ENCODE measurements at places on chromosomes 16 and 17. TPM values are rescaled to one million over a fixed set of nuclear protein-coding genes. Genes with fewer than 3 reads are reported as not detected.

DNA sequence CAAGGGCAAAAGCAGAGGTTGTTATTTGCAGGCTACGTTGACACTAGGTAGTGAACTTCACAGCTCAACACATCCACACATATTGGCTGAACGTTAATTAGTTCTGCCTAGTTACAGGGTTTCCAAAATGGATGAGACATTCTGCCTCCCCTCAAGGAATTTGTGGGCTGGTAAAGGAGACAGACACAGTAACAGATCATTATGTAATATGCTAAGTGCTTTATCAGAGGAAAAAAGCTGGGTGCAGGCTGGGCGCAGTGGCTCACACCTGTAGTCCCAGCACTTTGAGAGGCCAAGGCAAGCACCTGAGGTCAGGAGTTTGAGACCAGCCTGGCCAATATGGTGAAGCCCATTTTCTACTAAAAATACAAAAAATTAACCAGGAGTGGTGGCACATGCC, 26.2 kb downstream of the BMERB1 start:
- no peak for DNase-seq

DNA sequence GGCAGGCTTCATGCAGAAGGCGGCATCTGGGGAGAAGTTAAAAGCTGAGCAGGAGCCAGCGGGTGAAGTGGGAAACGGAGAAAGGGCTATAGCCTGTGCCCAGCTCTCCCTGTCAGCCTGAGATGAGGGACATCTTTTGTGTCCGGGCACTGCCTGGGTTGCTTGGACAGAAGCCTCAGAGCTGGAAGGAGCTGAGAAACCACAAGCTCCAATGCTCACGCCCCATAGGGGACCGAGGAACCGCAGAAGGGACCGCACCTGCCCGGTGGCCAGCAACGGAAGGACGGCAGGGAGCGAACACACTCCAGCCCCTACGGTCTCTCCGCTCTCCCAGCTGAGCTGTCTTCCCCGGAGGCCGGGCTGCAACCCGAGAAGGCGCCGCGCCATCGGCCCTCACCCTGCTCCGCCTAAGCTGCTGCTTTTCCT, 175.8 kb downstream of the NPIPB11 start:
- DNase-seq: peak; percentile 30

DNA sequence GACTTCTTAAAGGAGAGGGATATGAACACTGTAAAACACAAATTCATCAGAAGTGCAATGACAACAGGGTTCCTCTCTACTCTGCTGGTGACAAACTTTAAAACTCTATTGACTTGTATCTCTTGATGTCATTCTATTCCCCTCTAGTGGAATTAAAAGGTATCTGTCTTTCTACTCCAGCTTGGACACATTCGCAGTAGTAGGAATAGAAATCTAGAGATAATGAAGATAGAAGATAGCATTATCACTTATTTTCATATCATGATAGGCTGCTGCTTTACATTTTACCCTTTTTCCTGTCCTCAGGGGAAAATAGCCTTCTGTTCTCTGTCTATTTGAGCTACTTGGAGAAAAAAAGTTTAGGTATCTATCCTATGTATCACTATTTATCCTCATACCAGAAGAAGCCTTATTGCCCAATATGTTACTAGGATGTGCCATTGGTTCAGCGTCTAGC, 209.6 kb upstream of the CACNG5 start:
- peak; percentile 58 for DNase-seq

DNA sequence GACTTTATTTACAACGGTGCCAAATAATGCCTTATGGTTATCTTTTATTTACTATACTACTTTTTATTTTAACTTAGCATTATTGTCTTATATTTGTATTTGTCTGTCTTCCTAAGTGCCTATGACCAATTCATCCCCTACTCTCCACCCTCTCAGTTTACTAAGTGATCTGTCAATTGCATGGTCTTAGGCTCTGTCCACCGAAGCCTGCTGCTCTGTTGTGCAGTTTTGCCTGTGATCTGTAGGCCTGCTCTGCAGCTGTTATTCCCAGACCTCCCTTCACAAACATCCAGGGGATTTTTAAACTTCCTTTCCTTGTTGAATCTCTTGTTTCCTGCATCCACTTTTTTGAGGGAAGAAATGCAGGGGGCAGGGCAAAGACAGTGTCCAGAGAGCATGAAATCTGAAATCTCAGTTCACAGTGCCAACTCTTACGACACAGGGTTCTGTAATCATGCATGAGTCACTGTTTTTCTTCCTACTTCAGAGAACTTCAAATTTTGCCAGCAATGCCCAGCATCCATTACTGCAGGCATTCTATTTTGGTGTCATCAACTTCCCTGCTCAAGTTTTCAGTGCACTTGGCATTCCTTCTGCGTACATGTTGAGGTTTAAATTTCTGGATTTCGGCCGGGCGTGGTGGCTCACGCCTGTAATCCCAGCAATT, 11.4 kb downstream of the SLFN5 start:
- peak; percentile 99 for DNase-seq

The HOXB4 gene
- total RNA-seq: 7.0 TPM

The CTF1 gene
- total RNA-seq: 2.5 TPM

The TBX2 gene
- 4.1 TPM for total RNA-seq

The DUSP3 gene
- 37.5 TPM for total RNA-seq

The SLC38A8 gene
- total RNA-seq: not detected

All from fibroblast of the aortic adventitia (primary cell).